Glutamatergic neuron (in vitro differentiated cells): ENCODE measurements at places on chromosomes 2 and 18.

DNA sequence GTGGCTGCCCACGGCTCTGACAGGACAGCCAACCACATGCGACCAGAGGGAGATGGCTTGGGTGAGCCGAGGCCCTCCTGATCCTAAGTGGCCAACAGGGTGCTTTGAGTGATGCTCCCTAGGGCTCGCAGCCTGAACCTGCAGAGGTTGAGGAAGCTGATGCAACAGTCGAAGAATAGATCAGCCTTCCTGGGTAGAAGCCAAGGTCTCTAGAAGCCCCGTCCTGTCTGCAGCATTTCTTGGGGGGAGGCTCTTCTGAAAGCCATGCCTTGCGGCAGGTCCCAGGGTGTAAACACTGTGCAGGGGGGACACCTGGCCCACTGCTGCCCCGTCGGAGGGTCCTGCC lies 136.4 kb downstream of the HDAC4 start:
- peak; percentile 16 for DNase-seq

DNA sequence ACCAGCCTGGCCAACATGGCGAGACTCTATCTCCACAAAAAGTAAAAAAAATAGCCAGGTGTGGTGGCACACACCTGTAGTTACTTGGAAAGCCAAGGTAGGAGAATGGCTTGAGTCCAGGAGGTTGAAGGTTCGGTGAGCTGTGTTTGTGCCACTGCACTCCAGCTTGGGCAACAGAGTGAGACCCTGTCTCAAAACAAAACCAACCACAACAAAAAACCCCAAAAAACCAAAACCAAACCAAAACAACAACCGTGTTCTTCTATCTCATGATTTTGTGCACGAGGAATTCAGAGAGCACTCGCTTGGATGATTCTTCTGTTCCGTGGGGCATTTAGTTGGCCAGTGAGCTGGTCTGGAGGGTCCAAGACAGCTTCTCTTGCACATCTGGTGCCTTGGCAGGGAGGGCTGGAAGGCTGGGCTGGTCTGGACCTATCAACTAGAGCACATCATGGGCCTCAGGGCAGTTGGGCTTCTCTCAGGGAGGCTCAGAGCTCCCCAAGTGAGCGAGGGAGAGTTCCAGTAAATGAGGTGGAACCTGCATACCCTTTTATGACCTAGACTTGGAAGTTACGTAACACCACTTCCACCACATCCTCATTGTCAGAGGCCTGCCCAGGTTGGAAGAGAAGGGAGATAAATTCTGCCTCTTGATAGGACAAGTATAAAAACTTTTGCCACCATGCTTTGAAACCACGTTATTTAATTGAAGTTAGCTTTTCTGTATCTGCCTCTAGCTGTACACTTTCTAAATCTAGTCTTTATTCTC lies 25.2 kb downstream of the SIX2 start:
- no peak for DNase-seq

DNA sequence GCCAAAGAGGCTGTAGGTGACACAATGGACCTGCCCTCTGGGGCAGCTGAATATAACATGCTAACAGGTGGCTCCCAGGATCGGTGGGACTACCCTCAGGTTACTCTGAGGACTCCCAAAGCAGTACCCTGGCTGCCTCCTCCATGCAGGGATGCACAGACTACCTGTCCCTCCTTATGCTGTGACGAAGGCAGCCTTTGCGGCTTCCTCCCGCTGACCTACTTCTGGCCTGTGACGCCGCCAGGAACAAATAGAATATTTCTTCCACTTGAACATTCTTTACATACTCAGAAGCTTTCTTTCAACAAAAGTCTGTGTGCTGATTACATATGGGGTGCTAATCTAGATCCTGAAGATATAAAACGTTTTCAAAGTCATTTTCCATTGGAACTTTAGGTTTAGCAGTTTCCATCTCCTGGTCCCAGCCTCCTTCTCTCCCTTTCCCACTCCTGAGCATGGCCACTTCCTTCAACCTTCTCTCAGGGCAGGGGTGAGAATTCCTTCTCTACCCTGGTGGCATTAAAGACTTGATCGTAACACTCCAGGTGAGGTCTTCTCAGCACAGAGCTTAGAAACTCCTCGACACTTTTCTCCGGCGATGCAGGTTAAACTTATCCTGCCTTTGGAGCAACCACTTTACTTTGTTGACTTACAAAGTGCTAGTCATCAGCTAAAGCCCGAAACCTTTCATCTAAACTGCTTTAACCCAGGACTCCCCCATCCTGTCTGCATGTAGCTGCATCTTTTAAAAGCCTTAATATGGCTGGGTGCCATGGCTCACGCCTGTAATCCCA lies 58.9 kb upstream of the STK17B start:
- DNase-seq, result no peak

DNA sequence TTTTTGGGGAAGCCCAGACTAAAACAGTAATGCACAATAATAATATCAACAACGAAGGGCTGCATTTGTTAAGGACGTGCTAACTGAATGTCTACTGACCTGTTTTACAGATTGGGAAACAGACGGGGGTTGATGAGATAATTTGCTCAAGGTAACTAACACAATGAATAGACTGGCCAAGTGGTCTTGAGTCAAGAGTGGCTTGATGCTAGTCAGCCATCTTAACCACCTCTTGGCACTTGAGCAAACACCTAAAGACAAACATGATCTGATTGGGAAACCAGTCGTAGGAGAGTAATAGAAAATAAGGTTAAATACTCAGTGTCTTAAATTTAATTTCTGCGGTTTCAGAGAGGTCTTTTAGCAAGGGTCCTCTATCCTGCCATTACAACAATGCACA lies 14.2 kb downstream of the RHBDD1 start:
- DNase-seq, result no peak

- DNase-seq, result no peak
These were observed 66.9 kb upstream of the LDLRAD4 start for GRCh38 chr18:13151656-13152055.

DNA sequence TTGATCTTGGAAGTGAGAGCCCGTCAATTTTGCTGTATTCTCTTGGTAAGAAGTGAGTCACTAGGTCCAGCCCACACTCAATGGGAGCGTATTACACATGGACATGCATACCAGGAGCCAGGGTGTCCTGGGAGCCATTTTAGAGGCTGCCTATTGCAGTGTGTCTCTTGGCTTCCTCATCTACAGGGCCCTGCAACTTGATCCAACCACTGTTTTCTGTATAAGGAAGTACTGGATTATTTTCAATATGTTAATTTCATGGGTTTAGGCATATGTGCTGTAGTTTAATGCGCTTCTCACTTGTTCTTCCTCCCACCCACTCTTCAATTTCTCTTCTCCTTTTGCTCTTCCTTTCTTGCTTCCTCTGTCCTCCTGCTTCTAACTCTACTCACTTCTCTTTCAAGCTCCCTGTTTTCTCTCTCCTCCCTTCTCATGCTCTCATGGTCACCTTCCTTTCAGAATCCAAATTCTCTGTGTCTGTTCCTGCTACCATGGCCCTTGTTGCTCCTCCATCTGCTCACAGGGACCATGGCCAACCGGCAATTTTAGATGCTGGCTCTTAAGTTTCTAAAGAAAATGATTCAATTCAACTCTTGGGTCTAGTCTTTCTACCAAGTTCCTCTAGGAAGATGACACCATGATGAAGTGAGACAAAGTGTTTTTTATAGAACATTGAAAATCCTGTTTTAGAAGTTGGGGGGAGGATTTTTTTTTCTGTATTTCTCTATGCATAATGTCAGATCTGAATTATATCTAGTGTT lies 152.0 kb upstream of the ZEB2 start:
- no peak for DNase-seq

GRCh38 chr18:25701821-25702220 lies 349.9 kb upstream of the ZNF521 start:
- DNase-seq, result no peak
